Transverse colon (tissue), 4 donors: ENCODE measurements at places on chromosomes 7 and 10. TPM values are rescaled to one million over a fixed set of nuclear protein-coding genes. Genes with fewer than 3 reads are reported as not detected.

PAX4 gene
- total RNA-seq = not detected

DNA sequence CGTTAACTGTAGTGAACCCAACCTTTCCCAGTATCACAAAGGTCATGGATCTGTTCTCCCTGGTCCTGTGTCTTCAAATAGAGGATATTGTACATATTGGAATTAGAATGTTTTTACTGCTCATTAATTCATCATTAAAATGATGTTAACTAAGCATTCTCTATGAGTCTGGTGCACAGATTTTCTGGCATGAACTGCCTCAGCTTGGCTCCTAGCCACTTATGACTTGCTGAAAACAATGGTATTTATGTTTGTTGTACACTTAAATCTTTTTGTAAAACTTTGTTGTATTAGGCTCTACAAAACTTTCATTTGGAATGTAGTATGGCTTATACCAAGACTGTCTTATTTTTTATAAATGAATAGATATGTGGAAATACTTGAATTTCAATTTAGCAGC is 329.4 kb downstream of the TFEC start:
- no peak for DNase-seq

DNA sequence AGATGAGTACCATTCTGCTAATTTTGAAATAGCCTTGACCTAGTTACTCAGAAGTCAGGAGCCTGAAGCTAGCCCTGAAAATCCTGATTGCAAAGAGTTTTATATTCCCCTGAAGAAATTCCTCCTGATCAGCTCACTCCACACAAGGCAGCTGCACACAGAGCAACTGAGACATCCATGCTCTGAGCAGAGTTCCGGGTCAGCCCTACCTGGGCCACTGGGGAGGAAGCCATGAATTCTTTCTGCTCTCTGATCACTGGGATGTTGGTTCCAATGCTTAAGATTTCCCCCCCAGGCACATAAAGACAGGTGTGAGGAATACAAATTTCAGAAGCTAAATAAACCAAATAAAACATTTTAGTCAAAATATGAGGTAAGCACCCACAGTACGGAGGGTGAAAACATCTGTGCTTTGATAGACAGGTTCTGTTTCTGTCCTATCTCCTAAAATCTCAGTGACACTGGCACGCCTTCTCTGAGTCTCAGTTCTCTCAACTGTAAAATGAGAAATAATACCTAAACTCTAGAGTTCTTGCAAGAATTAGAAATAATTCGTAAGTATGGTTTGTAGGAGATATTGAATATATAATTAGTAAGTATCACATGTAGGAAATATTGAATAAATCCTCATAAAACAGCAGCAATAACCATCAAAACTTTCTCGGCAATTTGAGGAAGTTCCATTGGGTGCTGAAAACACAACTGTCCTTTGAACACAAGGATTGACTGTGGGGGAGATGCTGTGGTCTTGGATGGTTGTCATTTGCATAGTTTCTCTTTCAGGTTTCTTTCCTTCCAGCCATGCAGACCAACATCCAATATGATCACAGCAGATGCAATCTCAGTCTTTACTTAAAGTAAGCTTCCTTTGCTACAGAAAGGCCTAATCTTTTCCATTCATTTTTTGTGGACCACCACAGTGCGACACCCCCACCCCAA is 133.0 kb upstream of the TNS3 start:
- DNase-seq = no peak

DNA sequence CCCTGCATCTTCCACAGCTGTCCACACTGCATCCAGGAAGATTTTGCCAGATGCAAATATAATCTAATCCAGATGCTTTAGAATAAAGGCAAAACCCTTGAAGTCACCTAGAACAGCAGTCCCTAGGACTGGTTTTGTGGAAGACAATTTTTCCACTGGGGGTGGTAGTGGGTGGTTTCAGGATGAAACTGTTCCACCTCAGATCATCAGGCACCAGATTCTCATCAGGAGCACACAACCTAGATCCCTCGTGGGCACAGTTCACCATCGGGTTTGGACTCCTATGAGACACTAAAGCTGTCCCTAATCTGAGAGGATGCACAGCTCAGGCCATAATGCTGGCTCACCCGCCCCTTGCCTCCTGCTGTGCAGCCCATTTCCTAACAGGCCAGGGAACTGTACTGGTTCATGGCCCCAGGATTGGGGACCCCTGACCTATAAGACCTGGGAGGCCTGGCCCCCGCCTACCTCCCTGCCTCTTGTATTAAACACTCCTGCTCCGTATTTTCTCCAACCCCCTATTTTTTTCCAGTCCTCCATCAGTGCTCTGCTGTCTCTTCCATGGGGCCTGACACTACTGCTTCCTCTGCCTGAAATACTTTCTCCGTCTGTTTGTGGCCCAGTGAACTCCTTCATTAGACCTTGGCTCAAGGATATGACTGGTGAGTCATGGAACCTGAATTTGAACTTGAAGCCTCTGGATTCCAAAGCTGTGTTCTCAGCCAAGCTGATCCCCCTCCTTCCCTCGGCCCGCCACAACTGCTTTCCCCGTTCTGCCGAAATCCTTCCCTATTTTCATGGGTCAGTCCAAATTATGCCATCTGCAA is 79.9 kb upstream of the RHEB start:
- DNase-seq = peak; percentile 16

GRCh38 chr10:13223241-13223640 is 10.9 kb downstream of the UCMA start:
- DNase-seq = no peak

- DNase-seq = no peak
Observed at GRCh38 chr7:25557379-25557917, 329.2 kb upstream of the NPVF start.
